BE2C (cell line): ENCODE measurements at places on chromosomes 4 and X.

DNA sequence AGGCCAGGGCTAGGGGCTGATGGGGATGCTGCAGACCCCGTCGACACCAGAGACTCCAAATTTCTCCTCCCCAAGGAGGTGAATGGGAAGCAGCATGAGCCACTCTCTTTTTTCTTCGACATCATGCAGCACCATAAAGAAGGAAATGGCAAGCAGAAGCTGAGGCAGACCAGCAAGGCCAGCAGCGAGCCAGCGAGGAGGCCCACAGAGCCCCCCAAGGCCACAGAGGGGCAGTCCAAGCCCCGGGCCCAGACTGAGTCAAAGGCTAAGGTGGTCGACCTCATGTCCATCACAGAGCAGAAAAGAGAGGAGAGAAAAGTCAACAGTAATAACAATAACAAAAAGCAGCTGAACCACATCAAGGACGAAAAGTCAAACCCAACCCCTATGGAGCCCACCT lies 56.1 kb downstream of the TNIP2 start:
- no peak for DNase-seq

DNA sequence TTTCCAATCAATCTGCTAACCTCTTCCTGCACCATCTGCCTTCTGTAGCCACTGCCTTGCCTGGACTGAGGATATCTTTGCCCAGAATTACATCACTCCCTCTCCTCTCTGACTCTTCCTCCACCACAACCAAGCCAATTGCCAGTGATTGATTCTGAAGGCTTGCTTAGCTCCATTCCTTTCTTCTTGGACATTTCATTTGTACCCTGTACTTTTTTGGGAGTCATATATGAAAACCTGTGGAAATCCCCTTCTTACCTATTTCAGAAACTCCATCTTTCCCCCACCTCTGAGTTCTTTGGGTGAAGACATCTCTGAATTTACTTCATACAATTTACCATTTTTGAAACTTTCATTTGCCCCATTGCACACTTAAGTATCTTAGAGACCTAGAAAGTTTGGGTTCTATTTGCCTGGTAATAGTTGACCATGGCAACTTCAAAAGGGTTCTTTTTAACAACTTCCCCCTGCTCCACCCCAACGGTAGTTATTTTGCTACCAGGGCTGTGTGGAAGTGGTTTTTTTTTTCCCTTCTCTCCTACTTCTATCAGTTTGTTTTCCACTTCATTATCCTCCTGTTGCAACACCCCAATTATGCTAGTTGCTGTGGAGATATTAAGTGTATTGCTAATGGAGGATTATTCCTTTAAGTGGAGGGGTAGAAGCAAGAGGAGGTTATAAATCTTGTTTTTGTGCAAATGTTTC lies 14.3 kb downstream of the SGMS2 start:
- no peak for DNase-seq

GRCh38 chr4:104726002-104726401 lies 231.3 kb upstream of the CXXC4 start:
- no peak for DNase-seq

GRCh38 chr4:89658701-89659024 lies 178.3 kb downstream of the SNCA start:
- DNase-seq, result no peak

DNA sequence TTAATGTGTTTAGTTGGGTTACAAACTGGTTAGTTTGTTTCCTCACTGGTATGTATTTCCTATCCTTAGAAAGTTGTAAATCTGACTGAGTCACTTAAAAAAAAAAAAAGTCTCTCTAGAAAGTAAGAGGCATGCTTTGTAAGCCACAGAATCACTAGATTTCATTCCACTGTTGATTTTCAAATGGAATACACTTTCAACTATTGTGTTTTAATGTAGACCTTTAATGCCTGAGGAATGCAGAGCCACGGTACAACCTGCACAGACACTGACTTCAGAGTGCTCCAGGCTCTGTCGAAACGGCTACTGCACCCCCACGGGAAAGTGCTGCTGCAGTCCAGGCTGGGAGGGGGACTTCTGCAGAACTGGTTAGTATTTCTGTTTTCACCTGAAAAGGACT lies 88.6 kb downstream of the HHIP start:
- no peak for DNase-seq
